ENCODE measurements at places on chromosomes 4 and X.
A peak's percentile ranks its signal among the peaks of the same experiment; 100 is the strongest.

GRCh38 chr4:179927473-179927872 lies 2315.7 kb upstream of the TENM3 start:
- no peak for DNase-seq

DNA sequence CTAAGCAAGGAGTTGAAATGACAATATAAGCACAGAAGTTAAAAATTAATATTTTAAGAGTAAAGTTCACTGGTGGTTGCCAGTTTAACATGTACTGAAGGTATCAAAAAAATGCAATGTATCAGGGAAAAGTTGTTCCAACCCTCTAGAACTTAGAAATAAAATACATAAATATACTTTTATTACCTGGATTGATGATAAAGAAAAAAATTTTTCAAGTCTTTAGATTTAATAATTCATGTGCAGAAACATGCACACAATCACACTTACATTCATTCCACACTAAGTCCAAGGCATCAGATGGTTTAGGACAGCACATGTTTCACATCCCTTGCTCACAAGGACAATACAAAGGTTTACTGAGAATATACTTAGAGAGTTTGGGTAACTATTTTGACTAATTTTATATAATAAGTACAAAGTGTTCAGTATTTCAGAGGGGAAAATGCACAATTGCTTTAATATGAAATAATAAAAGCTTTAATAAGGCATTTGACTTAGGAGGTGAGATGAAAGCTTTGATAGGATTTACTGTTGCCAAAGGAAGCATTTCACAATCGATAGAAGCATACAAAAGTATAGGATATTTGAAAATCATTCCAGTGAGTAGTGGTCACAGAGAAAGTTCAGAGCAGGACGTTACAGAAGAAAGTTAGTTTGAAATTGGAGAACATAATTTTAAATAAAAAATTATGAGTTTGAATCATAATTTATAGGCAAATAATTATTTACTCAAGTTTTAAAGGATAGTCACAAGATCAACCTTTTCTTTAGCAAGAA lies 392 bp upstream of the UGT2A3 start:
- no peak for DNase-seq

- DNase-seq, result no peak
These were observed 24.6 kb upstream of the GPR50 start for GRCh38 chrX:151151665-151152267.

DNA sequence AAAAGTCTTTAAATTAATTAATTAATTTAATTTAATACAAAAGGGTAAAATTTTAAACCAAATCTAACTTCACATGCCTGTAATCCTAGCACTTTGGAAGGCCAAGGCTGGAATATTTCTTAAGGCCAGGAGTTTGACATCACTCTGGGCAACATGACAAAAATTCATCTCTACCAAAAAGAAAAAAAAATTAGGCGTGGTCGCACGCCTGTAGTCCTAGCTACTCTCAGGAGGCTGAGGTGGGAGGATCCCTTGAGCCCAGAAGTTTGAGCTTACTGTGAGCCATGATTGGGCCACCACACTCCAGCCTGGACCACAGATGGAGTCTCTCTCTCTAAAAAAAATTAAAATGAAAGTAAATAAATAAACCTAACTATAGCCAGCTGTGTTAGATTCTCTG lies 39.2 kb upstream of the ANTXR2 start:
- DNase-seq, result no peak

- DNase-seq, result no peak
These were observed 5.0 kb downstream of the HPSE start for GRCh38 chr4:83329521-83330110.

DNA sequence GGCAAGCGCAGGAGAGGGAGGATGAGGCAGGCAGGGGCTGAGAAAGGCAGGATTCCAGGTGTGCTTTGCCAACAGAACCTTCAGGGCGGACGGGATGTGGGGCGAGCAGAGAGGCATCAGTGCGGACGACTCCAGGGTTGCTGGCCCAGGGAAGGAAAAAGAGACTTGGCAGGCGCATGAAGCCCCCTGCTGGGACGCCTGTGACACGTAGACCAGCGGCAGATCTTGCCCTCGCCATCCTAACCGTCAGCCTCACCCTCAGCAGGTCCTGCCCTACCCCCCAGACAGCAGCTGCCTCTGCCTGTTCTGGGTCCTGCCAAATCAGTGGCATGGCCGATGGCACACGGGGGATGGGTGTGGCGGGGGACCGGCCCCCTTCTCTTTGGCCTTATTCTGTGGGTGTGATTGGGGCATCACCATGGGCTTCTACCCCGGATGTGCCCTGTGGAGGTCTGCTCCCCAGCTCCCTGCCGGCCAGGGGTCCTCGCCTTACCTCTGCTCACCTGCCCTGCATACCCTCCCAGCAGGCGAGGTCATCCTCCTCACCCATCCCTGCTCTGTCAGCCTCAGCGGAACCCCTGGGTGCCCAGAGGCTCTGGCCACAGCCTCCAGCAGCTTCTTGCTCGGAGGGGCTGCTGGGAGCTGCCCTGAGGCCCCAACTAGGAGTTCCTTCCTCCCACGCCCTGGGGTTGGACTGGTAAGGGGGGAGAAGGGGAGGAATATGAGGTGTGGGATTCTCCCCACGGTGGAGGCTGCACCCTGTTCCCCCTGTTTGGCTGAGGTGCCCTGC lies 2.9 kb upstream of the SH3BP2 start:
- DNase-seq, result peak; percentile 15

- peak; percentile 23 for DNase-seq
These were observed 8.3 kb upstream of the MAP7D3 start for GRCh38 chrX:136259543-136259942.

- no peak for DNase-seq
These were observed at the start of gene RBM46 for GRCh38 chr4:154781126-154781982. TSS of gene RBM46 (plus strand) at chr4:154781272. CDS start at chr4:154796753, 15,481 bp downstream.

- DNase-seq, result no peak
These were observed 367.8 kb downstream of the GASK1B start for GRCh38 chr4:157804986-157805385.

- no peak for DNase-seq
These were observed 1276.1 kb downstream of the PCDH7 start for GRCh38 chr4:31995943-31996901.

GRCh38 chr4:78971326-78971725 lies 32.1 kb upstream of the PAQR3 start:
- DNase-seq, result no peak

DNA sequence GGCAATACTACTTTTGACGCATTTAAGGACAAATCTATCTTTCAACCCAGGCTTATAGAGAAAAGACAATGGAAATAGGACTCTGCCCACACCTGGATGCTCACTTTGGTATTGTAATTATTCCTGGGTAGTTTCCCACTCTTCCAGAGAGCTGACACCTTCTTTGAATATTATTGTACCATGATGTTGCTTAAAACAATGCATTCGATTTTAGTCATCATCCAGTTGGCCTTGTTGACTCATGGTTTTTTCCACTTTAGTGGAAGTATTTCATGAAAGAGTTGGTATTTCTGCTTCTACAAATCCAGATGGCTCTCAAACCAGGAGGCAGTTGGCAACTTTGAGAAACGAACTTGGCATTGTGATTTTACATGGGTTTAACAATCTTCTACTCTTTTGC lies 124.2 kb downstream of the ENOX2 start:
- no peak for DNase-seq

GRCh38 chrX:69615779-69616456 lies at the start of gene EDA:
TSS of gene EDA (plus strand) at chrX:69616113.
- DNase-seq, result peak; percentile 41

- no peak for DNase-seq
These were observed 278.3 kb downstream of the FBXW7 start for GRCh38 chr4:152257601-152258066.

DNA sequence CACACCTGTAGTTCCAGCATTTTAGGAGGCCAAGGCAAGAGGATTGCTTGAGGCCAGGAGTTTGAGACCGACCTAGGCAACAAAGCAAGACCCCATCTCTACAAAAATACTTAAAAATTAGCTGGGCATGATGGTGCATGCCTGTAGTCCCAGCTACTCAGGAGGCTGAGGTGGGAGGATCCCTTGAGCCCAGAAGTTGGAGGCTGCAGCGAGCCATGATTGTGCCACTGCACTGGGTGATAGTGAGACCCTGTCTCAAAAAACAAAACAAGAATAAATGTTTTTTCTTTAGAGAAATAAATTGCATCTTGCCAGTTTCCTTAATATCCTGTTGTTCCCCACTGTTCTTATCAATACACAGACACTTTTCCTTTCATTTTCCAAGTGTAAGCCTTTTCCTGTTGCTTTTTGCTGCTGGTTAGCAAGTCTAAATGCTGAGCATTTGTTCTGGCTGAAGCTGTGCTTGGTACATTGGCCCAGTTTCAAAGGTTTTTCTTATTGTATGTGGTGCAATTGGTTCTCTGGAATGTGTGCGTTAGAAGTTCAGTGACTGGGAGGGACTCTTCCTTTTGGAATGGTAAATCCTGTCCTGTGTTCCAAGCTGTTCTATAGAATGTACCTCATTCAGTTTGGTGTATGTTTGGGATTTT lies 98.2 kb downstream of the AFF1 start:
- no peak for DNase-seq

GRCh38 chrX:16770970-16771482 lies 15.2 kb upstream of the TXLNG start:
- no peak for DNase-seq

- no peak for DNase-seq
These were observed 217.4 kb downstream of the DCTD start for GRCh38 chr4:182699795-182700194.

- DNase-seq, result no peak
These were observed 1113.1 kb downstream of the FAT4 start for GRCh38 chr4:126427853-126428252.

DNA sequence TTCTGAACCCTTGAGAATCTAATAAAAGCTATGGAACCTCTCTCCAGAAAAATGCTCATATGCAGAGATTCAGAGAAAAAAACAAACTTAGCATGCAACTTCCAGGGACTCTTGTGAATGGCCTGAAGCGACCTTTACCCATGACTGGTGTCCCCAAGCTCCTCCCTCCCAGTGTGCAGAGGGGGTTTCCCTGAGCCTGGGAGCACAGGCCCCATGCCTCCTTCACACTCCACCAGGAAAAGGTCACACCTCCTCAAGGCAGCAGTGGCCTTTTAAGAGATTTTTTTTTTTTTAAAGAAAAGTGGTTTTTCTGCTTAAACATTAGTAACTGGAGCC lies 13.3 kb upstream of the UBA6 start:
- DNase-seq, result no peak

GRCh38 chr4:127335732-127336131 lies 297.0 kb upstream of the INTU start:
- no peak for DNase-seq

DNA sequence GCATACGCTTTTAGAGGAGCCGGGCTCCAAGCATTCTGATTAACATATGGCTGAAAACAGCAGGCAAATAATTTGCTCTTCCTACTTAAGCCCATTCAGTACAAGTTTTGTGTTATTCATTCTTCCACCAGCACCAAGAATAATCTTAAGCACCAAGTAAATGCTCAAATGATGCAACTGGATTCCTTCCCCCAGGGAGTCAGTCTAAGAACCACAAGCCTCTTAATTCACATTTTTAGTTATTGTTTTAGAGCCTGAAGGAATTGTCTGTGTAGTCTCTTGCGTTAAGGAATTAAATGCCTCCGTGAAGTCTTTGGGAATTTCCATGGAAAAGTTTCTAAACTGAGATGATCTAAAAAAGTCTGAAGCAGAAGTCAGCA lies 61.5 kb upstream of the MAGEB2 start:
- no peak for DNase-seq

- DNase-seq, result no peak
These were observed 200.5 kb downstream of the KDR start for GRCh38 chr4:54924891-54925290.

GRCh38 chr4:151012820-151013219 lies 2.3 kb downstream of the LRBA start:
- peak; percentile 33 for DNase-seq

GRCh38 chrX:12843061-12843667 lies 23.7 kb upstream of the TLR7 start:
- no peak for DNase-seq

DNA sequence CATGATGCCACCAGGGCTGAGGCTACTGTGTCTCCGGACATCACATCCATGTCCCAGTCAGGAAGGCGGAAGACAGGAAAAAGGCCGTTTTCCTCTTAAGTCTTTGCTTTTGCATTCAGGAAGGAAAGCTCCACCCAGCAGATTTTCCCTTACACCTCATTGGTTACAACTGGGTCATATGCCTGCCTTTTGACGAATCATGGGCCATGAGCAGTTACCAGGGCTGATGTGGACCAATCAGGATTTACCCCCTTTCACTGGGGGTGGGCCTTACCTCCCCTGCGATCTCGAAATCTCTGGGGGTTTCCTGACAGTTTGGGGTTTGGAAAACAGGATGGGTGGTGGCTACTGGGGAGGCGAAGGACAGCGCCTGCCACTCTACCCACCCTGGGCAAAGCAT lies 52.5 kb upstream of the GRPEL1 start:
- DNase-seq, result no peak

- no peak for DNase-seq
These were observed 3.4 kb downstream of the MAML3 start for GRCh38 chr4:140150636-140150885.

DNA sequence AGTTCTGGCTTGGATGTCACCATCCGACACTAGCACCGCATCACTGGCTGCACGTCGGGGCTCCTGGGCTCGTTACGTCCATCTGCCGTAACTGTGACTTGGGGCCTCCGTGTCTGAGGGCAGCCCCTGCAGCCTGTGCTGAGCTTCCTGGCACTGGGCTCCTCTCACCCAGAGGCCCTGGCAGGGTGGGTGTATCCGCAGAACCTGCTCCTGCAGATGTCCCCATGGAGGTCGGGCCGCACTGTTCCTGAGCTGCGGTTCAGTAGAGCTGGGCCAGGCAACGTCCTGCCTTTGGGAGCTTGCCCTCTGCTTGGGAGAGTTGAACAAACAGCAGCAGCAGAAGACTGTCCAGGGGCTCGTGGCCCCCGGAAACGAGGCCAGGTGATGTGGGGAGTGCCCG lies 71.4 kb downstream of the RGS12 start:
- DNase-seq, result no peak

GRCh38 chr4:87054900-87055299 lies 120.1 kb downstream of the AFF1 start:
- DNase-seq, result no peak

GRCh38 chr4:90543419-90544170 lies 416.4 kb downstream of the CCSER1 start:
- DNase-seq, result no peak

- DNase-seq, result no peak
These were observed 4.6 kb upstream of the ADD1 start for GRCh38 chr4:2839060-2839459.

DNA sequence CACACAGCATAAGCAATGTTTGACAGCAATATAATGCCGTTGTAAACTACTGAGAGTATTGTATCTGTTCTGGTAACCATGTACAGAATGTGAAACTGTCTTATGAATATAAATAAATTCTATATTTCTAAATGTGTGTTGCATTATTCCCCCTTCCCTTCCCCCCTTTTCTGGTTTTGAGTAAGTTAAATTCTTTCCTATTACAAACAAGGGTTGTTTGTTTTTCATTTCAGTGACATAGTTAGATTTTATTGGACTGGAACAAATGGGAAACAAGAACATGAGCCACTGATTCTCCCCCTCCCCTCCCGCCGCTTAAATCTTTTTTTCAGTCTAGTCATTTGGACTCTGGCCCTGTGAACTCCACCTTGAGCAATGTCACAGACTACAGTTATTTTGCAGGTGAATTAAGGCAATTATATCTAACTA lies 69.8 kb downstream of the GPAT3 start:
- DNase-seq, result no peak

- DNase-seq, result no peak
These were observed 26.0 kb downstream of the CAPN6 start for GRCh38 chrX:111244235-111244750.

GRCh38 chrX:19096586-19096985 lies 25.7 kb downstream of the ADGRG2 start:
- no peak for DNase-seq

Data from CD8-positive, alpha-beta T cell (primary cell).